NCI-H510A treated with DMSO at 0.1 percent for 48 hours (cell line): ENCODE measurements at places on chromosomes 13 and 19.
A peak's percentile ranks its signal among the peaks of the same experiment; 100 is the strongest.

DNA sequence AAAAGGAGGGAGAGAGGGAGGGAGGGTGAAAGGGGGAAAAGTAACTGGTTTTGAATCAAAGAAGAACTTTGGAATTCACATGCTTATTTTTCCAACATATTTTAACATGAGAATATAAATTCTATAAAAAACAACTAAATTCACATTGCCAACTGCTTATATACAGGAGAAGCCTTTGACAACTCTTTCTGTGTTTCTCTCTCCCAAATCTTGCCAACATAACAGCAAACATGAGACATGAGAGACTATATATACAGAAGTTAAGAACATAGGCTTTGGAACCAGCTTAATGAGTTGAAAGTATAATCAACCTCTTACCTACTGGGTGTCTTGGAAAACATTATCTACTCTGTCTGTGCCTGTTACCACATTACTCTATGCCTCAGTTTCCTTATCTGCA lies 493.3 kb downstream of the RFC3 start:
- no peak for DNase-seq

DNA sequence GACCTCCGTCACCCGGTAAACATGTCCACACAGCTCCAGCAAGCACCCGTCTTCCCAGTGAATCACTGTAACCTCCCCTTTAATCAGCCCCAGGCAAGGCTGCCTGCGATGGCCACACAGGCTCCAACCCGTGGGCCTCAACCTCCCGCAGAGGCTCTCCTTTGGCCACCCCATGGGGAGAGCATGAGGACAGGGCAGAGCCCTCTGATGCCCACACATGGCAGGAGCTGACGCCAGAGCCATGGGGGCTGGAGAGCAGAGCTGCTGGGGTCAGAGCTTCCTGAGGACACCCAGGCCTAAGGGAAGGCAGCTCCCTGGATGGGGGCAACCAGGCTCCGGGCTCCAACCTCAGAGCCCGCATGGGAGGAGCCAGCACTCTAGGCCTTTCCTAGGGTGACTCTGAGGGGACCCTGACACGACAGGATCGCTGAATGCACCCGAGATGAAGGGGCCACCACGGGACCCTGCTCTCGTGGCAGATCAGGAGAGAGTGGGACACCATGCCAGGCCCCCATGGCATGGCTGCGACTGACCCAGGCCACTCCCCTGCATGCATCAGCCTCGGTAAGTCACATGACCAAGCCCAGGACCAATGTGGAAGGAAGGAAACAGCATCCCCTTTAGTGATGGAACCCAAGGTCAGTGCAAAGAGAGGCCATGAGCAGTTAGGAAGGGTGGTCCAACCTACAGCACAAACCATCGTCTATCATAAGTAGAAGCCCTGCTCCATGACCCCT lies 9.0 kb upstream of the CEACAM5 start:
- DNase-seq, result no peak

DNA sequence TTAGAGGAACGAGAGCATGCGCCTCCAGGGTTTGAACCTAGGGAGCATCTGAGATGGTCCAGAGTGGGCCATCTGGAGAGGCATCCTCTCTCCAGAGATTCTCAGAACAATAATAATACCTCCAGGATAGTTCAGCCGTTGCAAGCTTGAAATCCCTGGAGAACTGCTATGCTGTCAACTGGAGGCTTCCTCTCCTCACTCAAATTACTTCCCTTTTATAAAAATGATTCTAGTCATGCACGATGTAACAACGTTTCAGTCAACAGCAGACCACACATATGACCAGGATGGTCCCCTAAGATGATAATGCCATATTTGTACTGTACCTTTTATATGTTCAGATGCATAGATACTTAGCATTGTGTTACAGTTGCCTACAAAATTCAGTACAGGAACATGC lies 108.7 kb downstream of the SHISA2 start:
- DNase-seq, result no peak

DNA sequence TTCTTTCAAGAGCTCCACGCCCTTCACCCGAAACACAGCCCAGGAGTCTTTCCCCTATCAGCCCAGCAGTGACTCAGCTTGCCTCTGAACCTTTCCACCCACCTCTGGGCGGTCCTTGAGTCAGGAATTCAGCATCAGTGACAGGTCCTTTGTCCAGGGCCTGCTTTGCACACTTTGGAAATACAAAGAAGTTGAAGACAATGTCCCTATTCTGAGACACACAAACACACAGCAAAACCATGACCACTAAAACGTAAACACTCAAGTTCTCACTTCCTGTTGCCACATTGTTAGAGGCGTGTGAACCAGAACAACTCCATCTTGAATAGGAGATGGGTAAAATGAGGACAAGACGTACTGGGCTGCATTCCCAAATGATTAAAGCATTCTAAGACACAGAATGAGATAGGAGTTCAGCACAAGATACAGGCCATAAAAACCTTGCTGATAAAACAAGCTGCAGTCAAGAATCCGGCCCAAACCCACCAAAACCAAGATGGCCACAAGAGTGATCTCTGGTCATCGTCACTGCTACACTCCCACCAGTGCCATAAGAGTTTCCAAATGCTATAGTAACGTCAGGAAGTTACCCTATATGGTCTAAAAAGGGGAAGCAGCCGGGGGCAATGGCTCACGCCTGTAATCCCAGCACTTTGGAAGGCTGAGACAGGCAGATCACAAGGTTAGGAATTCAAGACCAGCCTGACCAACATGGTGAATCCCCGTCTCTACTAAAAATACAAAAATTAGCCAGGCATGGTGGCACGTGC lies 49.2 kb upstream of the ATP12A start:
- DNase-seq, result no peak

GRCh38 chr13:62130062-62130970 lies 714.7 kb upstream of the PCDH20 start:
- no peak for DNase-seq

- DNase-seq, result no peak
Observed at GRCh38 chr13:75764926-75765310, 128.8 kb downstream of the LMO7 start.

- DNase-seq, result no peak
Observed at GRCh38 chr13:77874406-77874805, 44.2 kb downstream of the EDNRB start.

- DNase-seq, result no peak
Observed at GRCh38 chr13:60080850-60081249, 82.9 kb downstream of the DIAPH3 start.

- peak; percentile 60 for DNase-seq
Observed at GRCh38 chr13:77533875-77534788, 1.4 kb upstream of the SCEL start.

- DNase-seq, result no peak
Observed at GRCh38 chr13:114119196-114119595, 13.2 kb downstream of the RASA3 start.

- peak; percentile 7 for DNase-seq
Observed at GRCh38 chr13:30748717-30749116, 13.4 kb downstream of the ALOX5AP start.

GRCh38 chr13:51520524-51520923 lies 63.7 kb upstream of the WDFY2 start:
- no peak for DNase-seq

DNA sequence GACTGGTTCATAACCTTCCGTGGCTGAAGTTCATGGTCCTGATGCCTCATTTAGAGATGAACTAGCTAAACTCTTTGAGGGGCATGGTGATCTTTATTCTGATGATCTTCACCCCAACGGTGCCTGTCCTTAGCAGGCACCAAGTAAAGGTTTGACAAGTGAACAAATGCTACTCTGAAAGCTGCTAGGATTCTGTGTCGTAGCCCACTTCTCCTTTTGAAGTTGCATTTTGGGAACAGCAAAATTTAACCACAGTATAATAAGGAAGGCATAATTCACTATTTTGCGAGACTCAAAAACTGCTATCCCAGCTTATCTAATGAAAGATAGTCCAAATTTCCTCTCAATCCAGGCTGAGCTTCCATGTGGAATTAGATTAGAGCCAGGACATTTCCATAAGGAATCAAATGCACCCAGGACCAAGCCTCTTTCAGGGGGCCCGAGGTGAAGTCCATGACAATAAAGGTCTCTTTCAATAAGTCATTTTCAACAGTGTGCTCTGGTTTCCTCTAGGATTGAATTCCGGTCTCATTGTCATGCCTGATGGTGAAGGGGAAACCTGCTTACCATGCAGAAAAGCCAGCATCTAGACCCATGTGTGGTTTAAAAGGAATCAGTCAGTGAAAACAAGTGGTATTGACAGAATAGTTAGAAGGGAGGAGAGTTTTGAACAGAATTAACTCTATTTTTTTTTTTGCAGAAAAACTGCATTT lies 23.1 kb downstream of the SIAH3 start:
- no peak for DNase-seq

GRCh38 chr13:23231241-23231640 lies 50.5 kb downstream of the SGCG start:
- DNase-seq, result no peak

GRCh38 chr13:51644654-51645053 lies 60.4 kb downstream of the WDFY2 start:
- no peak for DNase-seq

GRCh38 chr13:39200249-39200910 lies 162.1 kb downstream of the NHLRC3 start:
- no peak for DNase-seq

DNA sequence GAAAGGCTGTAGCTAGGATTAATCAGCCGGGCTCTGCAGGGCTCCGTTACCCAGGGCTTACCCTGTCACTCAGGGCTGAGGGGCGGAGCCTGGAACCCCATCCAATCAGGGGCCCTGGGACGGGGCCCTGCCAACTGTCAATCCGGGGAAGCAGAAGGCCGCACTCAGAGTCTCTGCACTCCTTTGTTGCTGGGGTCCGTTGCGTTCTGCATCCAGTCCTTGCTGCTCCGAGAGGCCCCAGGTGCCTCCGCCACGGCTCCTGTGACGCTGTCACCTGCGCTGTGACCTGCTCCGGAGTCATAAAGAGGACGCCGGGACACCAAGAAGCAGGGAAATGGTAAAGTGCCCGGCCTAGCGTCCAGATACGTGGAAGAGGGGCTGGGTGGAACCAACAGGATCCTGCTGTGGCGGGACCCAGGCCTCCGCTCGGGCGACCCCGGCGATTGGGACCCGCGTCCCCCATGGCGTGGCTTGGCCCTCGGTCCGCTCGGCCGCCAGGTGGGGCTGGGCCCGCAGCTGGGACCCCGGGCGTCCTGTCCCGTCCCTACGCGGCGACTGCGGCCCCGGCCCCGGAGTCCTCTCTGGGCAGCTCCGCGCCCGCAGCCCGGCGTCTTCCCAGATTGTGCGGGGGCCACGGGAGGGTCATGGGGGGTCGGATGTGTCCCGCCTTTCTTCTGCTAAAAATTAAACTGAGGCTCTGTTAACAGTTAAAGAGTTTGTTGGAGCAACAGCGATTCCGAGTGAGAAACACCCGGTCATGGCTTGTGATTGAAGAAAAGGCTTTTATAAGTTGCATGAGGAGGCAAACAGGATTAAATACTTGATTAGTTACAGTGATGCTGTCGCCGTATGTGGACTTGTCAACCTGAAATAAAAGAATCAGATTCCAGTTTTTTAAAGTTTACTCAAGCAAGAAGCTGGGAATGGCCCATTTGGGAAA lies at the start of gene ZNF491:
TSS of gene ZNF491 (plus strand) at position 133 of the 940 bp plus-strand sequence. CDS start 7,431 bp downstream, outside the sequence.
- peak; percentile 88 for DNase-seq

GRCh38 chr19:8366961-8367326 lies 3.0 kb downstream of the ANGPTL4 start:
- no peak for DNase-seq

GRCh38 chr13:60577761-60578160 lies 180.7 kb downstream of the TDRD3 start:
- DNase-seq, result no peak

- no peak for DNase-seq
Observed at GRCh38 chr19:36093146-36093662, 17.7 kb upstream of the OVOL3 start.

GRCh38 chr13:31377946-31378345 lies 178.2 kb downstream of the B3GLCT start:
- no peak for DNase-seq

GRCh38 chr13:112244495-112245177 lies 131.5 kb upstream of the SPACA7 start:
- DNase-seq, result no peak

- no peak for DNase-seq
Observed at GRCh38 chr13:36124236-36124822, 6.9 kb downstream of the DCLK1 start.

DNA sequence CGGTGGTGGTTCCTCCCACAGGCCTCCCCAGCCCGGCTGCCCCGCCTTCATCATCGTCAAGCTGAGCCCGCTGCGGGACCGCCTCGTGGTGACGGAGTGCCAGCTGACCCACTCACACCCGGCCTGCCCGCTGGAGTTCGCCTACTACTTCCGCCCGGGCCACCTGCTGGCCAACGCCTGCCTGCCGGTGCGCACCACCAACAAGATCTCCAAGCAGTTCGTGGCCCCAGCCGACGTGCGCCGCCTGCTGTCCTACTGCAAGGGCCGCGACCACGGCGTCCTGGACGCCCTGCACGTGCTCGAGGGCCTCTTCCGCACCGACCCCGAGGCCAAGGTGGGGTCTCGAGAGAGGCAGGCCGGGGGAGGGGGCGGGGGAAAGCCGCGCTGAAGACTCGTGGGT lies 12.0 kb downstream of the ZSWIM9 start:
- no peak for DNase-seq

GRCh38 chr19:23772675-23773063 lies 14.0 kb upstream of the ZNF681 start:
- no peak for DNase-seq

- DNase-seq, result no peak
Observed at GRCh38 chr19:18155095-18156087, 2.4 kb downstream of the PIK3R2 start.

GRCh38 chr19:48613024-48613851 lies 1.6 kb downstream of the FAM83E start:
- DNase-seq, result no peak

DNA sequence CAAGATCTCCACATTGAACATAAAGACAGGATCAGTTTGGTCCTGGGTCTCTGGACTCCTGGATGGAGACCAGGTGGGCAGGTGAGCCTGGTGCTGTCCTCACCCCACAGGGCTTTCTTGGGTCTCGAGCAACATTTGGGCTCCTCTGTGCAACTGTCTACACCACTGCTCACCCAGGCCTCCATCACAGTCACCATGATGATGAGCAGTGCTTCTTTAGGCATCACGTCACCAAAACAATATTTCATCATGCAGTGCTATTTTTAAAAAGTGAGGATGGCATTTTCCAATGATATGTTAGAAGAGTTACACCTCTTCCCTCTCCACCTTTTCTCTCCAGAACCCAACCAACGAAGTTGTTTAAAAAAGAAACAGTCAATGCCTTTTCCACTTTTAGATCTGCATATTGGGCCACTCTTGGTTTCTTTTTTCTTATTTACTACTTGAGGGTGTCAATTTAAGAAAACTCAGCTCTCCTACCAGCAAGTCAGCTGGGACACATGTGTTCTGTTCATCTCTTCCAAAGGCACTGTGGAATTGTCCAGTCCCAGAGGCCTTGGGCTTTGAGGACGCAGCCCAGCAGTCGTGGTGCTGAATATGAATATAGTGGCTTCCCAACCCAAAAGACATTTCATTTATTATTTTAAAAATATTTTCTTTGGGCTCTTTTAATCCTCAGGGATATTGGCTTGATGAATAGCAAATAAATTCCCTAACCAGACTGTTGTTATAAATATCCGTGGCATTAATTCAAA lies 405.7 kb downstream of the KCNRG start:
- no peak for DNase-seq
